ENCODE measurements at places on chromosomes 4 and X.

GRCh38 chr4:112287258-112287989 lies 1.7 kb upstream of the TIFA start:
- DNase-seq, result no peak

DNA sequence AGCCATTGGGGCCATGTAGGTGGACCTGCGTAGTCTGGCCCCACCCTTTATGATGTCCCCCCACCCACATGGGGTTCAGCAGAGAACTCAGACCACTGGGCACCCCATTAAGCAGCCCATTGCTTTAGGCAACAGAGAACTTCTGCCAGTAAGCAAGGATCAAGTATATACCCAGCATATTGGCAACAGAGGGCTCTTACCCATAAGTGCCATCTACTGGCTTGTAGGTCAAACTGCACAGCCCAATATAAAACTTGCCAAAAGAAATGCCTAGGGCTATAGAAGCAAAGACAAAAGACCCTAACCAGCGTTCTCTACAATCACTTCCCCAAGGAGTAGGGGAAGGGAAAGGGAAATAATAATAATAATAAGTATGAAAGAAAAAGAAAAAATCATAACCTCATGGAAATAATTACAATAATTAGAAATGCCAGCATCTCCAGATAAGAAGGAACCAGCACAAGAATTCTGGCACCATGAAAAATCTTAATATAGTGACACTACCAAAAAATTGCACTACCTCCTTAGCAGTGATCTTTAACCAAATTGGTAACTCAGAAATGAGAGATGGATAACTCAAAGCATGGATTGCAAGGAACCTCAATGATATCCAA lies 1090.7 kb downstream of the FAT4 start:
- no peak for DNase-seq

DNA sequence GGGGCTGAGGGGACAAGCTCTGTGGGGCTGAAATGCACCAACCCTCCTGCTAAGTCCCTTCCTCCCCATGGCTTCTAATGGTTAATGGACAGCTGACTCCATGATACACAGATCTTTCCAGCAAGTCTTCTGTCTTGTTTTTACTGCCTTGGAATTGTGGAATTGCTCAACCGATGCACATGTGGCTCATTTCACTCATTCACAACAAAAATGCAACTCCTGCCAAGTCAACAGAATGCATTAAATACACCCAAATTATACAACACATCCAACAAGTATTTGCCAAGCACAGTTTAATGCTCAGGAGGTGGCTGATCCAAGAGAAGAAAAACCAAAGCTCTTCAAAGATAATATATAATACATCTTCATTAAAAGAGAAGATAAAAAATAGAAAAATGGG lies 61.9 kb upstream of the PAGE4 start:
- no peak for DNase-seq

GRCh38 chr4:27387711-27388110 lies 527.1 kb downstream of the STIM2 start:
- no peak for DNase-seq

- no peak for DNase-seq
Measured at GRCh38 chr4:176498617-176499256, 179.0 kb downstream of the SPCS3 start.

GRCh38 chr4:118059397-118059796 lies 25.1 kb downstream of the NDST3 start:
- no peak for DNase-seq

Data from smooth muscle cell of the brain vasculature (primary cell).